ENCODE measurements at places on chromosomes 7 and 10.

- no peak for DNase-seq
These were observed 29.7 kb downstream of the PPP3CB start for GRCh38 chr10:73465978-73466726.

DNA sequence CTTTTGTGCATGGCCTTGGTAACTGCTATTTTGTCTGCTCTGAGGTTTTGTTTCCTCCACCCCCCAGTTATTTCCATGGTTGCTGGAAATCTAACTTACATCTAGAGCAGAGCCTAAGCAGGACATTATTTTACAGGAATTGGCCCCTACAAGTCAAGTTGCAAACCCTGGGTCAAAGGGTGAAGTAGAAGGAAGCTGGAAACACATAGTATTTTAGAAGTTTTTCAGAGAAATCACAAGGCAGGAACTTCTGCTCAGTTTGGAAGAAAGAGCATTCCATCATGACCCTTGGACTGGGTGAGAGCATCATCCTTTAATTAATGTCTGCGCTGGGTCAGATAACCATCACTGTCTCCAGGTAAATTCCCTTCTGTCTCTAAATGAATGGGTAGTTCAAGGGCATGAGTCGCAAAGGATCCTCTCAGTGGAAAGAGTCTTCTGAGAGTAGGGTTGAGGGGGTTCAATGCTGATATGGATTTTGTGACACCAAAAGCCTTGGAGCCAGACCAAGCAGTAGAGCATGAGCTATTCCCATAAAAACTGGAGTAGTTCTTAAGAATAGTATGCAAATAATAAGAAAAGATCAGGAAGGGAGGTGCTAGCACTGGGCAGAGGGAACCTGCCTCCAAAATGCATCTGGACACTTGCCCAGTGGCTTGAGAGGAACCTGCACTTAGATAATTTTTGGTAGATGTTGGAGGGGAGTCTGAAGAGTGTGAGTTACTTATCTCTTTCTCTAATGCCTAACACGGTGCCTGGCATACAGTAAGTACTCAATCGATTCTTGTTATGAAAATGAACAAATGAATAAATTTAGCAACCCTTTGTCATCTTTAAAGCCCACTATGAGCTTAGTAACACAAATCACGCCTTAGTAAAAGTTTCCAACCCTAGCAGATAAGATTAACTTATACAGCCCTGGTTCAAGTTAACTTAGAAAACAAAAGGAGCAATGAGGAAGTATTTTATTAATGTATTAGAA lies 160.6 kb upstream of the ADO start:
- DNase-seq = no peak

DNA sequence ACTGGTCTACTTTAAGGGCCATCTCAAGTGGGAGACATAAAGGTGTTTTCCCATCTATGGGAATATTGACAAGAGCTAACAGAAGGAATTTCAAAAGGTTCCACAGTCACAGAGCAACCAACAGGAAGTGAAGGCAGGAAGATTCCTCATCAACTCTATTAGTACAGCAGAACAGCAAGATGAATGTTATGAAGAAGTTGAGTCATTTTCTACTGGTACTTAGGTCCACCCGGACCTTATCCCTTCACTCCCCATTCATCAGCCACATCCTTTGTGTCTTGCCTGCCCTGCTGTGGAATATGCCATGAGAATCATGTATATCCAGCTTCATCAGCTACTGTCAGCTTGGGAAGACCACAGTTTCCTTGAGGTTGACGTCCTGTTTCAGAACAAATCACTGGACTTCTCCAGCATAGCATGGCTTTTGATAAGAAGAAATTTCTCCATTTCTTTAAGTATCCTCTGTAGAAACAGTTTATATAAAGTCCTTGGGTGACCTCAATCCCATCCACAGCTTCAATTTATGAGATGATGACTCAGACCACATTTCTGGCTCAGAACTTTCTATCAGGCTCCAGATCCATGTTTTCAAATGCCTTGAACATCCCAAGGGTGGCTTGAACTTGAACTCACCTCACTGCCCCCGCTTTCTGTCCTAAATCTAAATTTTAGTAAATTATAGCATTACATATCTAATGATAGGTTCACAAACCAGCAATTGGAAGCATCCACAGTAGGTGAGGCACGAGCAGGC lies 84.9 kb upstream of the AGK start:
- no peak for DNase-seq

DNA sequence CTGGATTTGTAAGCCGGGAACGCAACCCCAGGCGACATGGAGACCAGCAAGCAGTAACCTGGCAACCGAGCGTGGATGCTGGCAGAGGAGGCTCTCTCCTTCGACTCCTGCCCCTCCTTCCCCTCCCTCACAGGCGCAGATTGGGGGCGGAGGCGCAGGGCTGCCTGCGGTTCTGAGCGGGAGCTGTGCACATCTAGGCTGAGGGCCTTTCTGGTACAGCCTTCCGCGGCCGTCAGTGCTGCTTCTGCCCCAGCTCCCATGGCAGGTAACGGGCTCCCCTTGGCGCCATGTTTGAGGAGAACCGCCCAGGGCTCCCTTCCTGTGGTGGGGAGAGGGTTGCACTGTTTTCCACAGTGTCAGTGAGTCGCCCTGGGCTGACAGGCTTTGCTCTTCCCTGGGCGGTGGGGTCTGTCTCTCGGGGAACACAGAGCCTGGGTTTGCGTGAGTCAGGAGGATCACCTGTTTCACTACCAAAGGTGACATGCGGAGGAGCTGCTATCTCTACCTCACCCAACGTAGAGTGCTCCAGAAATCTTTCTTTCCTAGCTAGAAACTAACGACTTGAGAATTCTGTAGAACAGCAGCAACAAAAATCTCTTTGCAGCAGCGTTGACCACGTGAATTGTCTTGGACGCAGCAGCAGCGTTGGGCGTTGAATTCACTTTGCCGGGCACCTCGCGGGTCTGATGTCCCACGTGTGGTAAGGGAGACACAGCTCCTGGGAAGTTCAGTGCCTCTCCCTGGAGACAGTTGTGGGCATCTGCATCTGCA lies 154.8 kb upstream of the COBL start:
- DNase-seq = peak; percentile 18
